Skeletal muscle cell (primary cell): ENCODE measurements at places on chromosomes 11 and 22.

DNA sequence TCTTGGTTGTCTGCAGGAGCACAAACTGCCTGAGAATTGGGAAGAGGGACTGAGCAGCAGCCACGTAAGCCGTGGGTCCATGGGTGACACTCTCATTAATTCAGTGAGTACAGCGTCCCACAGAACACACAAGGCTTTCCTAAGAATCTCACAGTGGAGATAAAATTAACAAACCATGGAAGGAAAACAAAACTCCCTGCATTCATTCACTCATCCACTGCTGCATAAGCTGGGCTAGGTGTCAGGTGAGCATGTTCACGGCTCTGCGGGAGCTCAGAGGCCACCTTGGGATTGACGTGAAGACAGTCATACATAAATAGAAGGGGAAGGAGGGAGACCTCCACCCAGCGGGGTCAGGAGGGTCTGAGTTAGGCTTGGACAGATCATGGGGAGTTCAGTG lies 1442.7 kb downstream of the TBC1D22A start:
- DNase-seq, result no peak

GRCh38 chr22:49551897-49552614 lies 275.6 kb downstream of the BRD1 start:
- DNase-seq, result no peak

- DNase-seq, result no peak
These were observed 452.4 kb upstream of the B3GAT1 start for GRCh38 chr11:134864233-134864967.

DNA sequence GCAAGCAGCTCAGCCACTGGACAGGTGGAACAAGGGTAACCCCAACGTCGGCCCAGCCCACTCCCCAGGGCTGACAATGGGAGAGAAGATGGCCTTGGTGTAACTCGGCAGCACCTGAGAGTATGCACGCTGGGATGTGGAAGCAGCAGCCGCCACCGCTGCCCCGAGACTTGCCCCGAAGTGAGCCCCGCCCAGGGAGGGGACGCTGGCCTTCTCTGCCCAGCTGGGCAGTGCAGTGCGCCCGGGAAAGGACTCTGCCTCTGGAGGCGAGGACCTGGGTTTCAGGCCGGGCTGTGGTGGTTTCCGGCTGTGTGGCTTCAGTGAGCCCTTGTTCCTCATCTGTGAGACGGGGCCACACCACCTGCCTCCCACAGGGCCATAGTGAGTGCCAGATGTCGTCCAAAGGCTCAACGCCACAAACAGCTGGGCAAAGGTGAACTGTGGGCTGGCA lies 8.6 kb upstream of the POLDIP3 start:
- DNase-seq, result no peak

DNA sequence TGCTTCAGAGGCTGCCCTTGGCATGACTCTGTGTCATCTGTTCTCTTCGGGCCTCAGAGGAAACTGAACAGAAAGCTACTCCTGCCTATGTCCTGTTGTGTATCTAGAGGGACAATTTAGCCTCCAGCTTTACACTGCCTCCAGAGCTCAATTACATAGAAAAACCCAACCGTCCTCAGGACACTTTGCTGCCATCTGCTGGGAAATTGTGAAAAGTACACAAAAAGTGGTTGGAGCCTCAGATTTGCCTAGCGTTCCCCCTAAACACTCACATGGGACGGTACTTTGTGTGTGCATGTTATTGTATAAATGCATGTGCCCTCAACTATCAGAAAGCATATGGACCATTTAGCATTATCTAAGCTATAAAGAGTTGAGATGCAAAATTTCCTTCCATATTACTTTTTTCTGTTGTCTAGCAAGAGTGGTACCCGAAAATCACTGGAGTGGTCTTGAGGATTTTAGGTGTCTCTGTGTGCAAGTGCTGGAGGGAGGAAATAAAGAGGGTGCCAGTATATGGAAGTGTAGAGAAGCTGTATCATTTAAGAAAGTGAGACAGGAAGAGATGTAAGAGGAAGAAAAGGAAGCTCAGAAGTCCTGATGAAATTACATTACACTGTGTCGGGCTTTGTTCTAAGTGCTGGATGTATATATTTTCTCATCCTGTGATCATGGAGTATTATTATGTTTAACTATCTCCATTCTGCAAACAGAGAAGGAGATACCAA lies 8.7 kb upstream of the MS4A4E start:
- no peak for DNase-seq
